GM04504 (cell line): ENCODE measurements at places on chromosomes 7 and 10.

DNA sequence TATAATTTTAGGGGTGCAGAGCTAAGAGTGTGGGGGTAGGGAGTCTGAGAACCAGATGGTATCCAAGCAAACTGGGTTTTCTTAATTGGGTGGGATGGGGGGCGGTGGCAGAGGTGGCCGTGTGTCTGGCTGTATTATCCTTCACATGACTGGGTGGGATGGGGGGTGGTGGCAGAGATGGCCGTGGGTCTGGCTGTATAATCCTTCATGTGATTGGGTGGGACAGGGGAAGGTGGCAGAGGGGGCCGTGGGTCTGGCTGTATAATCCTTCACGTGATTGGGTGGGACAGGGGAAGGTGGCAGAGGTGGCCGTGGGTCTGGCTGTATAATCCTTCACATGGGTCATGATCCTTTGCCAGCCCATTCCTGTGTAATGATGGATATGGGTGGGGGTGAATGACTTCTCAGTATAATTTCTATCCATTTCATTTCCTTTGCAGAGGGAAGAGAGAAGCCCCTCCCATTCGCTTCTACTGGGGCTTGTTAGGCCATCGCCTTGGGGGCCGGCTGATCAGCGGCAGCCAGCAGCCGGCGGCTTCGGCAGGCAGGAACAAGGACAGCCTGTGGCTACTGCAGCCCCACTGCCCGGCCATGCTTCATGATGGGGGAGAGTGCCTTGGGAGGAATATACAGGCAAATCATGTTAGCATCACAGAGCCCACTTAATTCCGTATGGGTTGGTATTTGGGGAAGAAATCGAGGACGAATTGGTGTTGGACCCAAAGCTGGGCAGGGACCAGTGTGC is 179.6 kb upstream of the MKI67 start:
- no peak for DNase-seq

DNA sequence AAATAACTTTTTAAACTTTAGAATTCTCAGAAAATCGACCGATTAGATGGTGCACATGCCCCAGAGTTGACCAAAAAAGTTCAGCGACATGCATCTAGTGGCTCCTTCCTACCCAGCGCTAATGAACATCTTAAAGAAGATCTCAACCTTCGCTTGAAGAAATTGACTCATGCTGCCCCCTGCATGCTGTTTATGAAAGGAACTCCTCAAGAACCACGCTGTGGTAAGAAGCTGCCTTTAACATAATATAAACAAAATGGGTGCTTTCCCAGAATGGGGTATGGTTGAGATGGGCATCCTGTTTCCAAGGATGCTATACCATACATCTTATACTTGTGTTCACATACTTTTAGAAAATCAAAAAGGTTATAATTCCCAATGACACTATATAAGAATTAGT is 24.6 kb downstream of the GLRX3 start:
- no peak for DNase-seq

- no peak for DNase-seq
Measured at GRCh38 chr10:73218431-73219191, 28.4 kb downstream of the DNAJC9 start.

DNA sequence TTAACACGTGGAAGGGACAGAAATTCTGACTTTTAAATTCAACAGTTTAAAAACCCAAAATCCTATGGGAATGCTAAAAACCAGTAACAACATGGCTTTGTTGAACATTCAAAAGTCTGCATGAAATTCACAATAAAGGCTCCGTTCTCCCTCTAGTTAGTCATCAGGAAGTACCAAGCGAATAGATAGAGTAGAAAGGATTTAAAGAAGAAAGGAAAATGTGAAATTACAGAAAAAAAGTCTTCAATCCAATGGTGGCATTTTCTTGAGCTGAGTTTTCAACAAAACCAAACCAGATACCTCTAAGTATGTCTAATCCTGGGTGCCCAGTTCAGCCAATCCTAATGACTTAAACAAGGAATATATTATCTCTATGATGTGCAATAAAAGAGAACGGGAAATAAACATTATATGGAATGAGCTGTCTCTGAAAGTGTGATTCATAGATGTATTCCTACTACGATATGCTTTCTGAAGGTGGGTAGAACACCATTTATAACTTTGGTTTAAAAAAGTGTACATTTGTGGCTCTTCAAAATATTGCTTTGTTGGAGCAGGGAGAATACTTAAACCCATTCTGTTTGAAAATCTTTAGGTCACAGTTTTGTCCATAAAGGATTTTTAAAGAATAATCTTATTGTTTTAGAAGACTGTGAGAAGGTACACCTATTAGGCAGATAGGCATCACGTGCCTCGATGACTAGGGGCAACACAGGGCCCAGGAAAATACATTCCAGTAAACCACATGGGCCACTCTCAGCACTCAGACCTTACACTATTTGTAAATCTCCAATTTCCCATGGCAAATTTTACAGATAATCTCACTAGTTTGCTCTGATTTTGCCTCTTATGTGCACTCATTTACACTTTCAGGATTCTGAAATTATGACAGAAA is 87.7 kb downstream of the CUBN start:
- DNase-seq = no peak

- DNase-seq = no peak
Measured at GRCh38 chr7:129502708-129503685, 666 bp downstream of the SMKR1 start.

DNA sequence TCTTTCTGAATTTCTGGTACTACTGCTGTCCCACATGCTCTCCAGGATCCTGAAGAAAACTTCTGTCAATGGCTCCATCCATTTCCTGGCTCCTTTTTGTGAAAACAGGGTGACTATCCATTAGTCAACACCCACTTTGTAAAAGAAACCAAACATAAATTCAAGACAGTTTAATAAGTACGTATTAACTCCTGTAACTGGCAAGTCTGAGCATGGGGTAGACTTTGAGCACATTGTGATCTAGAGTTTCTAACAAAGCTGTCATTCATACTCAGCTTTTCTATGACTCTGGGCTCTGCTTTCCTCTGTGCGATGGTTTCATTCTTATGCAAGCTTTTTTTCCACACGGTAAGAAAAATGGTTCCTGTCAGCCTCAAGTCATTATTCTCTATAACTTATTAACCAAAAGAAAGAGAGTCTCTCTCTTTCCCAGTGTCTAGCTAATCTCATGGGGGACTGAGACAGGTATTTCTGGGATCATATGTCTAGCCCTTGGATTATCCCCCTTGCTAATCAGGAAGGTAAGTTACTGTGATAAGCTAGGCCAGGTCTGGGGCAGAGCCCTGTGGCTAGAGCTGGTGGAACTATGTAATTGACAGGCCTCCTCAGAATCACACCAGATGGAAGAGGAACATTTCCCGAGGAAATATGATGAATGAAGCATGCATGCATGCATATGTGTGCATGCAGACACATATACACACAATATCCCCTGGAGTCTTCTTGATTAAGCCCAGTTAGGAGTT is 98.5 kb downstream of the GNAI1 start:
- no peak for DNase-seq

- DNase-seq = peak; percentile 78
Measured at GRCh38 chr10:90960355-90960814, 39.5 kb upstream of the ANKRD1 start.

GRCh38 chr7:45240273-45240771 is 82.7 kb downstream of the RAMP3 start:
- DNase-seq = no peak
